ENCODE measurements at places on chromosomes 3 and 15.

- DNase-seq = no peak
Observed at GRCh38 chr3:103950676-103951075, 1416.0 kb upstream of the ALCAM start.

- DNase-seq = no peak
Observed at GRCh38 chr15:83323296-83323711, 38.8 kb upstream of the BNC1 start.

DNA sequence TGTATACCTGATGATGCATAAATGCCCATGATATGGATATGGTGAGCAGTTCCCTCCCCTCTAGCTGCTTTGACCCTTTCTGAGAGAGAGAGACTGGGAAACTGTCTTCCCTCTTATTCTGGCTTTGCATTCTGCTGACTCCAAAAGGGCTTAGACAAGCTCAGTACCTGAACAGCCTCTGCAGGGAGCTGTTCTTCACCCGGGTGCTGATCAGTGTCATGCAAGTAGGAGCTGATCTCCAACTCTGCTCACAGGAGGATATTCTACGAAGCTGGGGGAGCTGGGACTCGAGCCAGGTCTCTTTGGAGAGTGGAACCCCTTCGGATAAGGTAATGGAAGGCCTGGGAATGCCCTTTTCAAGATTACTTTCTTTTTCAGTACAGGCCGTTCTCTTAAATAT is 237.1 kb downstream of the RYR3 start:
- DNase-seq = no peak

DNA sequence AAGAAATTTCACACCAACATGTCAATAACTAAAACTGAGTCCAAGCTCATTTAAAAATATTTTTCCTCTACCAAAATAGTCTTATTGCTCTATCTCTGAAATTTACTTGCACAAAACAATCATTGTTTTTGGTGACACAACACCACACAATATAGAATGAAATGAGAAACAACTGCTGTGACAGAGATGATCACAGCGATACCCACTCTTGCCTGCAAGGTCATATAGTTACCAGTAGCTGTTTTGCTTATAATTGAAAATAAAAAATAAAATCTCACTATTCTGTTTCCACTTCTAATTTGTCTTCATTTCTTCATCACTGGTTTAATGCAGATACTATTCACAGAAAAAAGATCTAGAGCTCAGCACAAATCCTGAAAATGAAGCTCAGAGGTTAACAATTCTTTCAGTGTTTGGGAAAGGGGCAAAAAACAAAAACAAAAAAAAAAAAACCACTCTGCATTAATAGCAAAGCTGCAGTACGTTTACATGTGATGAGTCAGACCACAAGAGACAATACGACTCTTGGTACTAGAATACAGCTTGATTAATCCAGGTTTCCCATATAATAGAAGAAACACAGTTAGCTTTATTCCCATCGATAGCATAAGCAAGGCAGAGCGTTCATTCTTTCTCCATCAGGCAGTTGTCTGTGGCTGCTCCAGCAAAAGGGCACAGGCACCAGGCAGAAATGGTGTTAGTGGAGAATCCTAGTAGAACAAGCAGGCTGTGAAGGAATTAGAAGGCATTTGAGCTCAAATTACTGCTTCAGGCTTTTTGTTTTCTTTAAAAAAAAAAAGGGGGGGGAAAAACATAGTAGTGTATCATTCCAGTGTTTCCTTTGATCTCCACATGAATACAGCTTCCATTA is 773 bp downstream of the ANKRD28 start:
- no peak for DNase-seq

All from activated naive CD4-positive, alpha-beta T cell treated with anti-CD3 and anti-CD28 coated beads, Interleukin-2, amount 50 U/mL, for 72 hours (primary cell).